ENCODE measurements at places on chromosomes 3 and 15.

DNA sequence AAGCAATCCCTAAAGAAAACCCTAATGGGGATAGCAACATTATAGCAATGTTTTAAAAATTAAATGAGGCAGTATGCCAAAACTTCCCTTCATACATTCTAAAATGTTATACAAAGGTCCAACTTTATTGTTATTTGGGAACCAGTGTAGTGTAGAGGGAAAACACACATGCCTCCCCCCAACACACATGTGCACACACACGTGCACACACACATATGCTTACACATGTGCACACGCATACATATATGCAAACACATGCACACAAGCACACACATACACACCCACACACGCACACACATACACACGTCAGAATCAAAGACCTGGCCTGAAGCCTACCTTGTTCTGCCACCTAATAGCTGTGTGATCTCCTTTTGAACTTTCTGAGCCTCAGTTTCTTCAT, 83.3 kb downstream of the SCN11A start:
- no peak for DNase-seq

DNA sequence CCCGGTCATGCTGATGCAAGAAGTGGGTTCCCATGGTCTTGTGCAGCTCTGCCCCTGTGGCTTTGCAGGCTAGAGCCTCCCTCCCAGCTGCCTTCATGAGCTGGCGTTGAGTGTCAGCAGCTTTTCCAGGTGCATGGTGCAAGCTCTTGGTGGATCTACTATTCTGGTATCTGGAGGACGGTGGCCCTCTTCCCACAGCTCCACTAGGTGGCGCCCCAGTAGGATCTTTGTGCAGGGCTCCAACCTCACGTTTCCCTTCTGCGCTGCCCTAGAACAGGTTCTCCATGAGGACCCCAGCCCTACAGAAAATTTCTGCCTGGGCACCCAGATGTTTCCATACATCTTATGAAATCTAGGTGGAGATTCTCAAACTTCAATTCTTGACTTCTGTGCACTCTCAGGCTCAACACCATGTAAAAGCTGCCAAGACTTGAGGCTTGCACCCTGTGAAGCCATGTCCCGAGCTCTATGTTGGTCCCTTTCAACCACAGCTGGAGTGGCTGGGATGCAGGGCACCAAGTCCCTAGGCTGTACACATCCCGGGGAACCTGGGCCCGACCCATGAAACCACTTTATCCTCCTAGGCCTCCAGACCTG, 238.4 kb upstream of the MDFIC2 start:
- DNase-seq = no peak

- no peak for DNase-seq
These were observed 413.8 kb upstream of the CCDC54 start for GRCh38 chr3:106963442-106963841.

GRCh38 chr3:4656626-4657328, 163.6 kb downstream of the ITPR1 start:
- no peak for DNase-seq

DNA sequence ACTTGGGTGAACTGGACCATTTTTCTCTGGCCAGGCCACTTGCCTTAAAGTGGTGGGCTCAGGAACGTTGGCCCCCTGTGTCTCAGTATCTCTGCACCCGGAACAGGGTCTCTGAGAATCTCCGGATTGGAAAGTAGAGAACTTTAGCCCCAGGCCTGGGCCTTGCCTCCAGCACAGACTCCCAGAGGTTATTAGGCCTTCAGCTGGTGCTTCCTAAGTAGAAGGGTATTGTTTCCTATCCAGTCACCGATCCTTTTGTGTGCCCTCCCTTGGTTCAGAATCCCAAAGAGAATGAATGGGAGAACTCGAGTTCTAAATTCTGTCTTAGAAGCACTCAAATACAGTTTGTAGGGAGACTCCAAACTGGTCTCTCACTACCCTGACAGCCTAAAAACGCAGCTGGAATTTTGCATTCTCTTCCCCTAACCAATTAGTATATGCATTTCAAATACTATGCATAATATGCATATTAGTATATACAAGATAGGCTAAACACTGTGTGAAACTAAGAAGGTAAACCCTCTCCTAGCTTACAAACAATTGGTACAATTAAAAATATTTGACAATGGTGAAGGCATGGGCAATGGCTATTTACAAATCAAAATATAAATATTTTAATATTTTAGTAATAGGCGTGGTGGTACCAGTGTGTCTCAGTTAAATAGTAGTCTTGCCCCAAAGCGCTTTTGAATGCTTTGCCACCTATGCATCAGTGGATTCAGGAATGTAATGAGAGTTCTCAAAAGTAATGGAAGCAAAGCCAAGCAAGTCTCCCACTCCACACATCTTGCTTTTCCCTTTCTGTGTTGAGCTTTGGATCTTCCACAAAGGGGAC, 48.5 kb upstream of the SLC4A7 start:
- no peak for DNase-seq

- DNase-seq = no peak
These were observed 125.5 kb downstream of the IL20RB start for GRCh38 chr3:137083332-137083731.

DNA sequence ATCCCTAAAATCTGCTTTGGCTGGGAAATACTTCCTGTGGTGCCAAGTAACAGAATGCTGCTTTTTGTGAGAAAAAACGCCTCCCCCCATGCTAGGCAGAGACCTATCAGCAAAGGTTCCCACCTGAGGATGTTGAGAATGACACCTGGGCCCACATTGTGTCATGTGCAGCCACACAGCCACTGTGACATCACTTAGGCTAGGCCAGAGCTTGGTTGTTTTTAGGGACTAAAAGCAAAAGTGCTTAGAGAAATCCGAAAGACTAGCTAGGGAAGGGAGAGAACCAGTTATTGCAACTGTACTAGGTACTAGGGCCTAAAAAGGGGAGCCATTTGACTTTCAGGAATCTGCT, 6.2 kb downstream of the ZDHHC3 start:
- no peak for DNase-seq

- no peak for DNase-seq
These were observed 158.0 kb downstream of the RYR3 start for GRCh38 chr15:33468740-33469139.

GRCh38 chr3:12839156-12839946, 2.0 kb downstream of the RPL32 start:
- no peak for DNase-seq

- no peak for DNase-seq
These were observed 11.7 kb upstream of the NMB start for GRCh38 chr15:84669726-84670125.

GRCh38 chr3:135567223-135567622, 398.3 kb upstream of the PPP2R3A start:
- DNase-seq = no peak

- no peak for DNase-seq
These were observed 204.8 kb upstream of the ZPLD1 start for GRCh38 chr3:102230057-102230456.

DNA sequence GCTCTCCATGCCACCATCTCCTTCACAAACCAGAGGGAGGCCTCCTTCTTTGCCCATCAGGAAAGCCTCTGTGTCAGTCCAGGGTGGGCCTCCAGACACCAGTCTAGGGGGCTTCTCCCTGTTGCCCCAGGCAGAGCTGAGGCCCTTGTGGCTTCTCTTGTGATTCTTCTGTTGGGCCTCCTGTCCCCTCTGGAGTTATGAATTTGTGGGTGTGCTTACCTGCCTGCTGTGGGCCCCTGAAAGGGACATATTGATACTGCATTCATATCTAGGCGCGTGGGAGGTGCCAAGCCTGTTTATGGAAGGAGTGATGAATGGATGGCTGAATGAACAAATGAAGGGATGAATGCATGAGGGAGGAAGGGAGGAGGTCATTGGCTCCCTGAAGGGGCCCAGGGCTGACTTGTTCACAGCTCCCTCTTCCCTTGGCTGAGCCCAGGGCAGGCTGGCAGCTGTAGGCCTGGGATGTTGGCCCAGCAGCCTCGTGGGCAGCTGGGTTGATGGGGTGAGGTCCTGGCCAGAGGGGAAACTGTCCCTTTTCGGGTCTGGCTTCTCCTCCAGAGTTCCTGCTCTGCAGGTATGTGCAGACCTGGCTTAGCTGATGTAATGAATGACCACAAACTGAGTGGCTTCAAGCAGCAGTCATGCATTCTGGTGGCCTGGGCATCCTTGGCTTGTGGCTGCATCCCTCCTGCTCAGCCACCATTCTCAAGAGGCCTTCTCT, 195.4 kb downstream of the GOLGA6L6 start:
- no peak for DNase-seq

DNA sequence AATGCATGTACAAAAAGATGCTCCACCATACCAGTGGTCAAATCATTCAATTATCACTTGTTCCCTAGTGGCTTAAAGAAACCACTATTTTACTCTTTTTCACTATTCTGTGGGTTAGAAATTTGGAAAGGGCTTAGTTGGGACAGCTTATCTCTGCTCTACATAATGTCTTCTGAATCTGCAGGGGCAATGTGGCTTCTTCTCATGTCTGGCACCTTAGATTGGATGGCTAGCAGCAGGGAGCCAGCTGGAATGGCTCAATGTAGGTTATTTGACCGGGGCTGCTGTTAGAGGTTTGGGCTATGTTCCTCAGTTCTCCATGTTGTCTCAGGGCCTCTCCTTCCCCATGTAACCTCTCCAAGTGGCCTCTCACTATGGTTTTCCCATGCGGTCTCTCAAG, 57.5 kb upstream of the EPHB1 start:
- no peak for DNase-seq

DNA sequence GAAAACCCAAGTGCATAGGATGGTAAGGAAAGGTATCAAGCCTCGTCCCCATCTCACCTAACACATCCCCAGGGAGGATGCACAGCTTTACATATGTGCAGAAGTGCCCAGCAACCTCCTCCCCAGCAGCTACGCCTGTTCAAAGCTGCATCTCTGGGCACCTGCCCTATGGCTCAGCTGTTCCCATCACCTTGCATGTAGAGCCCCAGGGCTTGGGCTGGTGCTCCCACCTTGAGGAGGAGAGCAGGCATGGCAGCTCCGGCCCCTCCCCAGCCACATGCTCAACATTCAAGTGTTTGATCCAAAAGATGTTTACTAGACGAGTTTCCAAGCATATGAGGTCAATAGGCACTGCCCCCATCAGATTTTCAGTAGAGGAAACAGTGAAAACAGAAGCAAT, 173.5 kb downstream of the ATP10A start:
- no peak for DNase-seq

DNA sequence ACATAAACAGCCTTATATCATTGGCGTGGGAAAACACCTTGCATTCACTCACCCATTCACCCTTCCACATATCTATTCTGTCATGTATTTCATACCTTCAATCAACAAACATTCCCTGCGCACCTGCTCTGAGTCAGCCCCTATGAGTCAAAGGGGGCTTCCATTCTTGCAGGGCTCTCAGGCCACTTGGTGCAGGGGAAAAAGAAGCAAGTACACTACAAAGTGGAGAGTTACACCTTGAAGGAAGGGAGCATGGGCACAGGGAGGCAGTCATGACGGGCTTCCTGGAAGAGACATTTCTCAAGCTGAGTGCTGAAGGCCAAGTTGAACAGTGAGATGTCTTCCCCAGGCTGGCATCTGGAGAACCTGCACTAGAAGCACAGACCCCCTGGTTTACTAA, 4.6 kb upstream of the AMOTL2 start:
- DNase-seq = no peak

DNA sequence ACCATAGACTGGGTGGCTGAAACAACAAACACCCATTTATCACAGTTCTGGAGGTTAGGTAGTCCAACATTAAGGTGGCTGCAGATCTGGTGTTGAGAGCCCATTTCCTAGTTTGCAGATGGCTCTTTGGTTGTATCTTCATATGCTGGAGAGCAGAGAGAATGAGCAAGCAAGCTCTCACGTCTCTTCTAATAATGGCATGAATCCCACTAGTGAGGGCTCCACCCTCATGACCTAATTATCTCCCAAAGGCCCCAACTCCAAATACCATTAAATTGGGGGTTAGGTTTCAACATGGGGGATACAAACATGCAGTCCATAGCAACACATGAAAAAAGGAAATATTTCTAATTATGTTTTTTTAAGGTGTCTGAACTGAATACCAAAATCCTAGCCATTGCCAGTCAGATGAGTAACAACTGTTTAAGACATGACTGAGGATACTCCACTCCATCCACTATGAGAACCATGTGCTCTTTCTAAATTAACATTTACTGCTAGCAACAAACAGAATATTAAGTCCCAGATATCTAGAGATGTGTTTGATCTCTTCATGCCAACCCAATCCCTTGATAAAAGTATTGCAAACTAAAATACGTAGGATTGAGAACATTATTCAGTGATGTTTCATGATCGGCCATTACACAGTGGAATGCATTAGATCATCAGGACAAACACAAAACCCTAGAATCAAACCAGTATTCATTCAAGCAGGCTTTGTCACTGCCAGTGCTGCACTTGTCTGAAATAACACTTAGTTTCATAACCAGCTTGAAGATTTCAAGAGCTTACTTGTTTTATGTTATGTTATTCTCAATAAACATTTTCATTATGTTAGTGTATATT, 340.3 kb downstream of the SLC9A9 start:
- DNase-seq = no peak

DNA sequence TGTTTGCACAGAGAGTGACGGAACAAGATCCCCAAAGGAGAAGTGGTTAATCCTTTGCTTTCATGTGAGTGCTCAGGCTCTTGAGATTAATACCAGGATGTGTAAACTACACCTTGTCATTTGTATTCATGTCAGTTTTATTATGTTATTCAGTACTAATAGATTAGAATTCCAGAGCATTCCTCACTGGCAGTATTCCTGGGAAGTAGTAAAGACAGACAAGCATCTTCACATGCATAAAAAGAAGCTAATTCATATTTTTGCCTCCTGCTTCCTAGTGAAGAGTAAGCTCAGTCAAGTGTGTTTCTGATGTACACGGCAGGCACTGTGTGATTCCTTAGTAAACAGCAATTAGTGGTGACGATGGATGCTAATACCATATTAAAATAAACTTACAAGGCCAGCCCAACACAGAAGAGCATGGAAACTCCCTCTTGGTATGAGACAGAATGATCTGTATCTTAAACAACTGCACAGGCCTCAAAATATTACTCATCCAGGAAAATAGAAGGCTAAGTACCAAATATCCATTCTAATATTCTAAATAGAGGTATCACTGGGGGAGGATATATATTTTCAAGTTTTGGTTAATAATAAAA, 336.8 kb upstream of the MCTP2 start:
- no peak for DNase-seq

DNA sequence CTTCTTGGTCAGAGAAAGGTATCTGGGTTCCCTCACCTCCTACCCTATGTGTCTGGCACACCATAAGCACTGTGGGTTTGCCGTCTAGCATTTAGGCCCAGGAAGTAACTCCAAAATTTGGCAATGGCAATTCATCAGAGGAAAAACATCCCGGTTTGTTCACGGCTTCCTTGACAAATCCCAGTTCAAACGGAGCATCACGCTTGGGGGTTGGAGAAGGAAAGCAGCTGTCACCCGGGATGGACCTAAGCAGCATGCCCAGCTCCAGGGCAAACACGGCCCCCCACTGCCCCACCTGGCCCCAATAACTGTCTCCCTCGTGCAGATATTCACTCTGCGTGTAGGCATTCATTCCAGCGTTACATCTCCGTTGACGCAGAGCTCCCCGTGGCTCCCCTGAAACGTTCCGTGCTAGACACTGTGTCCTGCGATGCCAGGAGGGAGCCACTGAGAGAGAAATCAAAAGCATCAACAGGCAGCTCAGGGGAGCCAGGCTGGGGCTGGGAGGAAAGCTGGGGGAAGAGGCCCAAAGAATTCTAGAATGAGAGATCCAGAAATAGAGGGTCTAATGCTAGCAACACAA, 41.4 kb downstream of the NTRK3 start:
- no peak for DNase-seq

GRCh38 chr3:36890261-36890660, 54.6 kb downstream of the TRANK1 start:
- no peak for DNase-seq

Measured in GOT3 (cell line).